ENCODE measurements at places on chromosomes 2 and 18.

GRCh38 chr2:171523088-171524017, 1.1 kb downstream of the CYBRD1 start:
- DNase-seq: peak; percentile 47

- no peak for DNase-seq
Measured at GRCh38 chr2:233208382-233209116, 42.9 kb upstream of the ATG16L1 start.

GRCh38 chr18:74869904-74870863, 272.5 kb downstream of the ZNF407 start:
- DNase-seq: no peak

DNA sequence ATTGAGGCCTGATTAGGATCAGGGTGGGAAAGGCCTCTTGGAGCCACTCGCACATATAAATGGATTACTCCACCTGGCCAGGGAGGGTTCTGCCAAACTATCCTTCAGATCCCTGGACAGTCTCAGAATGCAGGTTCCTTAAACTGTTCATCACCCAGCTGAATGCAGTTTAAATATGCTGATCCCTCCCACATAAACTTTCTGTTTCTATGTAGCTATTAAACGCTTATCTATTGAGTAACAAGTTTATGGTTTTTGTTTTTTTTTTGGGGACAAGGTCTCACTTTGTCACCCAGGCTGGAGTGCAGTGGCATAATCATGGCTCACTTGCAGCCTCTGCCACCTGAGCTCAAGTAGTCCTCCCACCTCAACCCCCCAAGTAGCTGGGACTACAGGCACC, 1.9 kb downstream of the CAD start:
- DNase-seq: no peak

GRCh38 chr2:105237045-105237765, 4.3 kb upstream of the GPR45 start:
- no peak for DNase-seq

- no peak for DNase-seq
Measured at GRCh38 chr2:162113088-162113775, 38.8 kb downstream of the GCG start.

GRCh38 chr18:57004366-57005121, 142.3 kb upstream of the BOD1L2 start:
- DNase-seq: peak; percentile 66

DNA sequence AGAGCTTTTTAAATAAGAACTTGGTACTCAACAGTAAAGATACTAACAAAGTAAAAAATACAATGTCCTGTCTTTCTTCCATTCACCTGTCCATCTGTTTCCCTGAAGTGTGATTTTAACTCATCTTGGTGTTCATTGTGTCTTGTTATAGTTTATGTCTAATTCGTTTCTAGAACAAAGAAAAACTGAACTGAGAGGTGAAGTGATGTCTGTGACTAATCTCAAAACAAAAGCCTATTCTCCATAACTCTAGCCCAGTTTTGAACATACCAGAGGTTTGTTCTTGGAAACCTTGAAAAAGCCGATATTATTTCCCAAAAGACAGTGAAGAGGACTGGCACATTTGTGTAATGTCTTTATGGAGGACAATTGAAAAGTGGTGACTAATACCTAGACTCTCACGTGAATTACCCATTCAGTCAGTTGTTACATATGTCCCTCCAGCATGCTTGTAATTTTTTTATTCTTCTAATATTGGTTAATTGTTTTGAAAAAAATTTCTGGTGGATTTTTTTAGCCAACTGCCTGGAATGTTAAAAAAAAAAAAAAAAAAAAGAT, 725.8 kb downstream of the SATB2 start:
- no peak for DNase-seq

- no peak for DNase-seq
Measured at GRCh38 chr2:74261204-74261864, 62.9 kb downstream of the MTHFD2 start.

GRCh38 chr2:142325870-142326269, 195.1 kb upstream of the LRP1B start:
- DNase-seq: no peak

DNA sequence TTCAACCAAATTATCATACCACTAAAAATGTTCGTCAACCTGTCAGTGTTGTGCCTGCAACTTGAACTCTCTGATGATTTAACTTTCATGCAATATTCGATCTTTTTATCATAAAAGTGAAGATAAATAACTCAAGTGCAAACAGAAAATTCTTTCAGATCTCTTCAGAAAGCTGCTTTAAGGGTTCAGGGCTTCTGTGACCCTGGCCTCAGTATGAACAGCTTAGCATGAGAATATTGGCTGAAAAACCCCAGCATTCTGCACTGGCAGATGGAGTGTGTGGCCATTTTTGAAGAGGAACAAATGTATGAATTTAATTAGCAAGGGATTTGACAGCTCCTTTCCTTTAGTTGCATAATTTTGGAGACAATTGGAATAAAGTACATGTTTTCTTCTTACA, 851.4 kb upstream of the SOX11 start:
- no peak for DNase-seq

Measured in kidney capillary endothelial cell (primary cell).